T-helper 17 cell (primary cell): ENCODE measurements at places on chromosomes 16 and 17. TPM values are rescaled to one million over a fixed set of nuclear protein-coding genes. Genes with fewer than 3 reads are reported as not detected.

- no peak for DNase-seq
Observed at GRCh38 chr17:41894791-41895331, 23.9 kb downstream of the ACLY start.

GRCh38 chr17:77798481-77798880, 160.0 kb upstream of the TNRC6C start:
- DNase-seq = no peak

DNA sequence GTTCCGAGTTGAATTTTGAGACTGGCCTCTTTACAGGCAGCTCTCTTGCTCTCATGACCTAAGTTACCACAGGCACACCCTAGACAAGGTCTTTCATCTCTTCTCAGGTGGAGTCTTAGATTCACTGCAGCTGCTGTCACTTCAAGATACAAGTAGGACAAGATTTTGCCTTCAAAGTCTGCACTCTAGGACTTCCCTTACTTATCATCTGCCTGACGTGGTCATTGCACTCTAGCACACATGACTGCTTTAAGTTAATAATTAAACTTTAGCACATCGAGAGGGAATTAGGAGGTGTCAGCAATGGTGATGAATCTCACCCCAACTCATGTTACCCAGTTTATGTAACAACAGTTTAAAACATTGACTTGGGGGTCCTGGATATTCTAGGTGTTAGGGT, 25.6 kb downstream of the RNF135 start:
- DNase-seq = no peak

DNA sequence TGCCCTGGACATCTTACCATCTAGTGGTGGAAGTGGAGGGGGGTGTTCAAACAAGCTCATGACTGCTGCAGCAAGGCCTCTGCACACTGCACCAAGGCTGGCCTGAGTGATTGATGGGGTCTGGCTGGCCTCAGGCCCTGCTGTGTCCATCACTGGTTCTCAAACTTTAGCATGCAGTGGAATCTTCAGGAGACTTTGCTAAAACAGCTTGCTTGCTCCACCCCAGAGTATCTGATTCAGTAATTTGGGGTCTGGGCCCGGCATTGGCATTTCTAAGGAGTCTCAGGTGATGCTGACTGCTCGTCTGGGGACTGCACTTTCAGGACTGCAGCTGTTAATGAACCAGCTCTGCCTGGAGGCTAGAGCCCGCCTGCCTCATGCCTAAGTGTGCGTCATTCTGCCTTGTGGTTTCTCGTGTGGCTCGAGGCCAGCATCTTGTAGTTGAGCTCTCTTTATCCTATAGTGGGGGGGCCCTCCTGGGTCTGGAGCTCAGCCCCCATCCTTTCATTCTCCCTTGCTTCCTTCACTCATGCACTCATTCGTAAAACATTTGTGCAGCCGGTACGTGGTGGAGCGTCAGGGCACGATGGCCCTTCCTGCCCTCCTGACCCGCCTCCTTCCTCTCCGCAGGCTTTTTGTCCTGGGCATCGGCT, 4.1 kb downstream of the MGAT5B start:
- no peak for DNase-seq

- DNase-seq = no peak
Observed at GRCh38 chr17:19386974-19387920, at the start of gene MFAP4. MFAP4 (minus strand) TSS chr17:19387190; CDS start chr17:19387155, 35 bp downstream.

- no peak for DNase-seq
Observed at GRCh38 chr17:42135151-42135550, 12.5 kb downstream of the HSPB9 start.

DNA sequence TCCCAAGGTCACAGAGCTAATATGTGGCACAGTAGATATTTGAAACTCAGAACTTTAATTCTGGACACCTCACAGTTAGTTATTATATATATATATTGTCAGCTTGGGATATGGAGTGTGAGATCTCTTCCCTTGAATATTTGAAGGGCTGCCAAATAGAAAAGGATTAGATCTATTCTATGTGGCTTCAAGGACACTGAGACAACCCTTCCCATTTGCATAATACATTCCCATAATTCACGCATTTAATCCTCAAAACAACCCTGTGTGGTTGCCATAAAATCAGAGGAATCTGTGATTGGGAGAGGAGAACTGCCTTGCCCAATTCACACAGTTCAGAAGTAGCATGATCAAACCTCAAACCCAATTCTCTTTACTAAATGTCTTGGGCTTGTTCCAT, 365.8 kb upstream of the DYNLRB2 start:
- DNase-seq = no peak

DNA sequence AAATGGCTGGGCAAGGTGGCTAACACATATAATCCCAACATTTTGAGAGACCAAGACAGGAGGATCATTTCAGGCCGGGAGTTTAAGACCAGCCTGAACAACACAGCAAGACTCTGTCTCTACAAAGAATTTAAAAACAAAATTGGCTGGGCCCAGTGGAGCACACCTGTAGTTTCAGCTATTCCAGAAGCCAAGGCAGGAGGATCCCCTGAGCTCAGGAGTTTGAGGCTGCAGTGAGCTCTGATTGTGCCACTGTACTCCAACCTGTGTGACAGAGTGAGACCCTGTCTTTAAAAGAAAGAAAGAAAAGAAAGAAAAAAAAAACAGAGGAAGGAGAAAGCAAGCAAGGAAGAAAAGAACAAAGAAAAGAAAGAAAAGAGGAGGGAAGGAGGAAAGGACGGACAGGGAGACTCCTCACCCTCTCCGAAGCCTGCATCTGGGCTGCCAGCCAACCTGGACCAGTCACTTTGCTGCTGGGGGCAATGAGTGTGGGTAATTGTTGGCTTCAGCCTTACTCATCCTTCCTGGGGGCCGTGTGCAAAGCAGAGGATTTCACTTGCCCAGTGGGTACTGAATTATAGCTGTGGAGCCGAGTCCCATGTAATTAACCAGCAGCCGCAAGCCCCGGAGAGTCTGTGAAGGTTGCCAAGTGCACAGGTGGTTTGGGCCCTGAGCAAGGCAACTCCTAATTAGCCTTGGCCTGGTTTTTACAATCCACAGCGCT, 6.7 kb upstream of the MT4 start:
- DNase-seq = no peak

- no peak for DNase-seq
Observed at GRCh38 chr16:3963203-3963602, 82.7 kb upstream of the CREBBP start.

- no peak for DNase-seq
Observed at GRCh38 chr17:43660816-43661493, 767 bp downstream of the MEOX1 start.

- DNase-seq = no peak
Observed at GRCh38 chr17:77010667-77011066, 130.1 kb upstream of the SEC14L1 start.

DNA sequence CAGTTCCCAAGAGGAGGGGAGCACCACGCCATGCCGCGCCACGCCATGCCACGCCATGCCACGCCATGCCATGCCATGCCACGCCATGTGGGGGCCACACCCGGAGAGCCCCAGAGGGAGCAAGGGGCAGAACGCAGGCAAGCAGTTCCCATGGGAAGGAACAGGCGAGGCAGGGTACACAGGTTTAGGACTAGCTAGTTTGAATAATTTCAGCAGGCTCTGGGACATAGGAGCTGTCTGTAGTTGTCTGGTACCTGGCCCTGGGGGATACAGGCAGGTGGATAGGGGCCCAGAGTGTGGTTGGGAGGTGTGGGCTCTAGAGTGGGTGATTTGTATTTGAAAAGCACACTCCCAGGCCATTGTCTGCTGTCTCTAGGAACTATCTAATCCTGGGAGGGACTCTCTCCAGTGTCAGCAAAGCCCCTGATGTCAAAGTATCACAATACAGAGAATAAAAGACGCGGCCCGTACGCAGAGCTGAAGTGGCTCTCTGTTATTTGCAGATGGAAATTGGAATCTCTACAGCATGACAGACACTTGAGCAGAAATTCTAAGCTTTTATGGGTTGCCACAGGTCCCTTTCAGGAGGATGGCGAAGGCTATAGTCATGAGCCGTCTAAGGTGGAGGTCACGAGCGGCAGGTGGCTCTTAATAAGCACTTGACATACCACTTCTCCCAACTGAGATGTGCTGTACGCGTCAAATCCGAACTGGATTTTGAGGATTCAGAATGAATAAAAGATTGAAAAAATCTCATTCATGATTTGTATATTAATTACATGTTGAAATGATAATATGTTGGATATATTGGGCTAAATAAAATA, 220.8 kb upstream of the TNRC6C start:
- no peak for DNase-seq

DNA sequence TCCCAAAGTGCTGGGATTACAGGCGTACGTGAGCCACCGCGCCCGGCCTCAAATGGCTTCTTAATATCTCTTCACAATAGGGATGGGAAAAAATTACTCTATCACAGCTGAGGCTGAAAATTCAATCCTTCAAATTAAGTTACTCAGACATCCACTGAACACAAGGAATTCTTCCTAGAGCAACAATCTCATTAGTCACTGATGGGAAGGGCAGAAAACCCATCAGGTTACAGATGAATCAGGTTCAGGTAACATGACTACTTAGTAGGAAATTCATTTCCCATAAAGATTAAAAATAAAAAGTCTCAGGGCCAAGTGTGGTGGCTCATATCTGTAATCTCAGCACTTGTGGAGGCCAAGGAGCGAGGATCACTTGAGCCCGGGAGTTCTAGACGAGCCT, 42.5 kb upstream of the ABR start:
- DNase-seq = no peak

- DNase-seq = no peak
Observed at GRCh38 chr17:49334744-49335512, 27.1 kb downstream of the ZNF652 start.

GRCh38 chr17:72189768-72190593, 69.2 kb downstream of the SOX9 start:
- no peak for DNase-seq

DNA sequence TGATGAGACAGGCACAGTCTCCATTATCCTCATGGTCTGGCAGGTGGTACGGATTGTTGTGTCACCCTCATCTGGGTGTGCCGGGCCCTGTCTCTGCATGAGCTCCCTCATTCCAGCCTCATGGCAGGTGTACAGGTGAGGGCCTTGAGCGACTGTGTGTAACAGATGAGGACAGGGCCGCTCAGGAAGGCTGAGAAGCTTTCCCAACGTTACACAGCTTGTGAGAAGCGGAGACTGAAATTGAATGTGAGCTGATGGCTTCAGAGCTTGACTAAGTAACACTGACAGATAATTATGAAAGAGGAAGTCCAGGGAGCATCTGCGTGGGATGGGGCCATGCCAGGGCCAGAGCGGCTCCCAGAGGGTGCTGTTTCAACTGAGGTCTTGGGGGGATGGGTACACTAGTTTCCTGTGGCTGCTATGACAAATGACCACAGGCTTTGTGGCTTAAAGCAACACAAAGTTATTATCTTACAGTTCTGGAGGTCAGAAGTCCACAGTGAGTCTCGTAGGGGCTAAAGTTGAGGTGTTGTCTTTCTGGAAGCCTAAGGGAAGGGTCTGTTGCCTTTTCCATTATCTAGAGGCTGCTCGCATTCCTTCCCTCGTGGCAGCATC, 36.7 kb downstream of the CMIP start:
- DNase-seq = no peak

GRCh38 chr17:61481421-61481820, 29.2 kb downstream of the TBX4 start:
- no peak for DNase-seq

DNA sequence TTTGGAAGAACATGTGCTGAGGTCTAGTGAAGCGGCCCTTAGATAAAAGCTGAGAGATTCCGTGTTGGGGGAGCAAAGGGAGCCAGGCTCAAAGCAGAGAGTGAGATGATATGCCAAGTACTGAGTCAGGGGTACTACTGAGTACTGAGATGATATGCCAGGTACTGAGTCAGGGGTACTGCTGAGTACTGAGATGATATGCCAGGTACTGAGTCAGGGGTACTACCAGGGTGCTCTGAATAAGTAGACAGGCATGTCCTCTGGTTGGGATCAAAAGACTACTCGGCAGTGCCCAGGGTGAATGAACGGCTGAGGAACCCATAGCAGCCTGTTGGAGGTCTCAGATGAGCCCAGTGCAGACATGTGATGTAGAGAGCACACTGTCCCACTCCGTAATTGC, 239.0 kb downstream of the SOX9 start:
- no peak for DNase-seq

DNA sequence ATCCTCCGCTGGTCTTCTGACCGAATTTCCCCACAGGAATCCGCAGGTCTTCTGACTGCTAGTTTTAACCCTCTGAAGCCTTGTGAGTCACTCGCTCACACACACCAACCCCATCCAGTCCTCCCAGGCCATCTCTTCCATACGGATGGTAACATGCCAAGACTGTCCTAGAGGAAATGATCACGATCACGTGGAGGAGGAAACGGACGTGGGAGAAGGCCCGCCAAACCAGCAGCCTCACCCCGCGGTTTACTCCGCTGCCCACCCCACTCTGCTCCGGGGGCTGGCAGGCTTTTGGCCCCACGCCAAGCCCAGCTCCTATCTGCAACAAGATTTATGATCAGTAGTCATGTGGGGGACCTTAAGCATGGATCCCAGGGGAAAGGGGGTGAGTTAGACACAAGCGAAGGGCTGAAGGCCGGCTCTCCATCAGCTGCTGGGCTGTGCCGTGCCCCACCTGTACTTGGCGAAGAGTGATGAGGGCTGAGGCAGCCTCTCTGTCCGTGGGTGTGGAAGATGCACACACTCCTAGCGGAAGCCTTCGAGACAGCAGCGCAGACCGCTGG, 1.5 kb upstream of the FAAP100 start:
- no peak for DNase-seq

DNA sequence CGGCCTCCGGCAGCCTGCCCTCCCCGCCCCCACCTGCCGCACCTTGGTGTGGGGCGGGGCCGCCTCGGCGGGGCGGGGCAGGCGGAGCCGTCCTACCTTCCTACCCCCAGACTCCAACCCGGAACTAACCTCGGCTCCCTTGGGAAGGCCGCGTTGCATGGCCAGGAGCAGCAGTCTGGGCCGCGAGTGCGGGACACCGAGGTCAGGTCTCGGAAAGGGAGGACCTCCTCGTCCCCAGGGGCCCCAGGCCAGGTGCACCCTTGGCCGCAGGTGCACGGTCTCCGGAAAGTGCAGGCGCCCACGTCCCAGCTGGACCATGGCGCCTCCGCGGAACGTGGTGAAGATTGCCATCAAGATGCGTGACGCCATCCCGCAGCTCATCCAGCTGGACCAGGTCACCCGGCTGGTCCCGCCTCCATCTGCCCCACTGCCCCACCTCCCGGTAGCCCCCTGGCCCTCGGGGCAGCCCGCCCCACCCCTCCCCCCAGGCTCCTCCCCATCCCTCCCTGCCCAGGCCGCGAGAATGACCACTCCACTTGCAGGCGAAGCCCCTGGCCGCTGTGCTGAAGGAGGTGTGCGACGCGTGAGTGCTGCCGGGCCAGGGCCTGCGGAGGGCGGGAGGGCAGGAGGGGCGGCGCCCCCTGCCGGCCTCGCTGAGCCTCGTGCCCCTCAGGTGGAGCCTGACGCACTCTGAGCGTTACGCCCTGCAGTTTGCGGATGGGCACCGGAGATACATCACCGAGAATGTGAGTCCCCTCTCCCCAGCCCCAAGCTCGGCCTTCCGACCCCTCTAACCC, at the start of gene ELMO3:
Gene ELMO3, plus strand, starts transcription at position 121 of the 797 bp plus-strand sequence. Its CDS starts 196 bp downstream, at position 317.
- no peak for DNase-seq

GRCh38 chr16:61465285-61465684, 571.0 kb downstream of the CDH8 start:
- no peak for DNase-seq

Gene HBA2
- not detected for total RNA-seq

Gene CXCL16
- 10.3 TPM for total RNA-seq

Gene LRRC37A
- 11.4 TPM for total RNA-seq

Gene KRT20
- total RNA-seq = not detected

Gene PDILT
- not detected for total RNA-seq

Gene KRTAP3-1
- not detected for total RNA-seq

Gene CHST4
- not detected for total RNA-seq
